ENCODE measurements at places on chromosomes 13 and 19. TPM values are rescaled to one million over a fixed set of nuclear protein-coding genes. Genes with fewer than 3 reads are reported as not detected.

- H3K27ac ChIP-seq: no peak overlapping the region
- H3K4me1 ChIP-seq: no peaks in the 10 kb centered on the region
- no peak for DNase-seq
These were observed 34.4 kb upstream of the UBL3 start for GRCh38 chr13:29884671-29885430.

The CKAP2 gene
- 22.1 TPM for total RNA-seq

The SYNGR4 gene
- not detected for total RNA-seq

DNA sequence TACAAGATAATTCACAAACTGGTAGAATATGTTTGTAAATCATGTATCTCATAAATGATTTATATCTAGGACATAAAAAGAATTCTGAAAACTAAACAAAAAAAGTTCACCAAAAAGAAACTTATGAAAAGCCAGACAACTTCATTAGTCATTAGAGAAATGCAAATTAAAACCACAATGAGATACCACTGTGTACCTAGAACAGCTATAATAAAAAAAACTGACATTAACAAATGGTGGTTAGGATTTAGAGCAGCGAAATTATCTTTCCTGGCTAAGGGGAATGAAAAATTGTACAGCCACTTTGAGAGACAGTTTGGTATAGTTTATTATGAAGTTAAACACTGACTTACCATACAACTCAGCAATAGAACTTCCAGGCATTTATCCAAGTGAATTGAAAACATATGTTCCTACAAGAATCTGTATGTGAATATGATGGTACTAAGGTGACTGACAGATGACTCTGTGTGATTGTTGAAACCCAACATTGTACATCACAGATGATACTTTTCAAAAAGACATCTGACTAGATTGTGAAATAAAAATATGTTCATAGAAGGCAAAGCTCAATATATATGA is 41.8 kb downstream of the UGGT2 start:
- no peak for DNase-seq
- H3K27me3 ChIP-seq: no peaks in the 10 kb centered on the region
- H3K36me3 ChIP-seq: no peaks in the 10 kb centered on the region
- H3K4me3 ChIP-seq: no peak overlapping the region
- H3K27ac ChIP-seq: no peak overlapping the region

The NXNL1 gene
- total RNA-seq: not detected

- no peak overlapping the region for H3K27ac ChIP-seq
- no peaks in the 10 kb centered on the region for H3K27me3 ChIP-seq
- no peak overlapping the region for H3K4me3 ChIP-seq
These were observed 987.0 kb downstream of the DIAPH3 start for GRCh38 chr13:59176775-59177174.

- no peak overlapping the region for H3K27ac ChIP-seq
- no peak overlapping the region for H3K4me3 ChIP-seq
- no peak for DNase-seq
These were observed 171.8 kb downstream of the GPC6 start for GRCh38 chr13:93398167-93399035.

- H3K36me3 ChIP-seq: no peaks in the 10 kb centered on the region
- H3K4me1 ChIP-seq: no peaks in the 10 kb centered on the region
- DNase-seq: no peak
- no peak overlapping the region for H3K27ac ChIP-seq
- H3K27me3 ChIP-seq: no peaks in the 10 kb centered on the region
These were observed 11.0 kb upstream of the EPSTI1 start for GRCh38 chr13:43003010-43003409.

GRCh38 chr13:99004978-99005377 is 27.1 kb upstream of the DOCK9 start:
- no peak for DNase-seq
- H3K27ac ChIP-seq: no peak overlapping the region
- no peaks in the 10 kb centered on the region for H3K27me3 ChIP-seq
- no peaks in the 10 kb centered on the region for H3K36me3 ChIP-seq
- H3K4me1 ChIP-seq: no peaks in the 10 kb centered on the region
- H3K4me3 ChIP-seq: no peak overlapping the region

The CLDND2 gene
- total RNA-seq: 0.87 TPM

All from B cell (primary cell).